Lung microvascular endothelial cell (primary cell): ENCODE measurements at places on chromosomes 4 and X. TPM values are rescaled to one million over a fixed set of nuclear protein-coding genes. Genes with fewer than 3 reads are reported as not detected.

DNA sequence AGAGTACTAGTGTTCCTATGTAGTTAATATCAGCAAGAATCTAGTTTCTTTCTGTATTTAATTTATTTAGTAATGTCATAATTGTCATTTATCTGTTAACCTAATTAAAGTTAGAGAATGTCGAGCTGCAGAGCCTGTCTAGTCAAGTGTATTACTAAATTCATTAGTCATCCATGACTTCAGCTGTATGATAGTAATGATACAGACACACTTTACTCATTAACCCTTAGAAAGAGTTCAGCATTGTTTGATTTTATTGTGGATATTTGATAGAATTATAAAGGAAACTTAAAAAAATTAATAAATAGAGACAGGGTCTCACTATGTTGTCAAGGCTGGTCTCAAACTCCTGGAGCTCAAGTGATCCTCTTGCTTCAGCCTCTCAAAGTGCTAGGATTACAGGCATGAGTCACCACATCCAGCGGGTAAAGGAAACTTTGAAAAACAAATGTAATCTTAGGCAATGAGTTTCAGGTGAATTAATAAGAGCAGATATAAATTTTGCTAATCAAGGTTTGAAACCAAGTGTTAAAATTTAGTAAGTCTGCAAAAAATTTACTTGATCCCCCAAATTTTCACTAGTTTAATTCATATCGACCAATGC is 110.6 kb downstream of the ANK2 start:
- DNase-seq, result no peak

The SMIM10 gene
- total RNA-seq, result 1.2 and 1.3 TPM in 2 replicates

The CT45A3 gene
- total RNA-seq, result not detected in 2 replicates

The ANXA10 gene
- 0.99 TPM in 1 of 2 replicates, not detected in the other for total RNA-seq

- DNase-seq, result no peak
These were observed 494.5 kb downstream of the BCOR start for GRCh38 chrX:39603230-39603629.

- DNase-seq, result peak; percentile 97
These were observed 230.3 kb upstream of the PGRMC2 start for GRCh38 chr4:128517739-128518510.

The NRK gene
- under 0.01 and 0.20 TPM in 2 replicates for total RNA-seq

GRCh38 chrX:124033821-124034220 is 72.3 kb downstream of the STAG2 start:
- DNase-seq, result no peak

The COL25A1 gene
- under 0.01 and 0.22 TPM in 2 replicates for total RNA-seq

The TRIM61 gene
- total RNA-seq, result not detected in 2 replicates

DNA sequence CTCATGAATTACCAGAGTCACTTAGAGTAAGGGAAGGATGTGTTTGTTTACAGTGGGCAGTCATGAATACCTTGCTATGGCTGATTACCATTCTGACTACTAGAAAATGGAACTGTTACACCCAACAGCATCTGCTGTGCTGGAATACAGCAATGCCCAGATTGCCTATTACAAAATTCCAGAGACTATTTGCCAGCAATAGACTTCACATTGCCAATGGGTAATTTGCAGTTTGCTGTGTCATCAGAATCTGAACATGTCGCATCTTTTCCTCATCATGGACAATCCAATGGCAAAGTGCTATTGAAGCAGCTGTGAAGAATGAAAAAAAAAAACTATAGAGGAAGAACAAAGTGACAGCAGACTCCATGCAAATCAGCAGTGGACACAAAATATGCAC is 356.6 kb downstream of the CXXC4 start:
- no peak for DNase-seq

The SPANXD gene
- total RNA-seq, result not detected in 2 replicates

GRCh38 chr4:119666653-119667091 is 38.1 kb upstream of the PDE5A start:
- DNase-seq, result no peak

GRCh38 chr4:52838729-52839586 is 23.2 kb upstream of the RASL11B start:
- no peak for DNase-seq

The CCSER1 gene
- total RNA-seq, result under 0.01 and 0.20 TPM in 2 replicates
